ENCODE measurements at places on chromosomes 4 and X. TPM values are rescaled to one million over a fixed set of nuclear protein-coding genes. Genes with fewer than 3 reads are reported as not detected.

Gene STK26
- total RNA-seq = 56.0 TPM

Gene PPARGC1A
- total RNA-seq = not detected

- peak overlapping the region; percentile 99 for H3K4me3 ChIP-seq
- peaks cover 61% of the 10 kb centered on the region for H3K4me1 ChIP-seq
- no peak for DNase-seq
- no peaks in the 10 kb centered on the region for H3K27me3 ChIP-seq
- H3K27ac ChIP-seq = peak overlapping the region; percentile 100
Measured at GRCh38 chr4:174281901-174282300, 1.6 kb downstream of the FBXO8 start.

DNA sequence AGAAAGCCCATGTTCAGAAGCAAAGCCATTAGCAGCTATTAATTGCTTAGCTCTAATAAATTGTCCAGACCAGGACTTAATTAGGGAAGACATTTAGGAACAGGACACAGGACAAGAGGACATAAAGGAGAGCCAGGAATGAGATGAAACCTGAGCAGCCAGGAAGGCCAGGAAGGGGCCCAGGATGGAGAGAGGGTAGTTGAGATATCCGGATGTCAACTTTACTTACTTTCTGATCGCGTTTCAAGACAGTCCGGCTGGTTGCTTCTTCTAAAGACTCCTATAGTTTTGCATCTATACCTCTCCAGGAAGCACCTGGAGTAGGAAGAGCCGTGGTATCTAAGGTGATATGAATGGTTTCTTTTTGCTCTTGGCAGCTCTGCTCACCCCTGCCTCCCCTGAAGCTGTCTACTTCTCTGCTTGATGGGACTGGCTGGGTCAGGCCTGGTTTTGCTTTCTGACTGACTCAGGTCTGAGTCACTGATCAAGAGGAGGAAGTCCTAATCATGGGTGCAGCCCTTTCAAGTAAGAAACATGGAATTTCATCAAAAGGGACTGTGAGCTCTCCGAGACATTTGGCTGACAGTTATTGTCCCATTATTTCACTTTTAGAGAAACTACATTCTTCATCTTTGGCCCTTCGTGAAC is 733.3 kb downstream of the RPA4 start:
- no peaks in the 10 kb centered on the region for H3K36me3 ChIP-seq
- no peaks in the 10 kb centered on the region for H3K4me1 ChIP-seq
- DNase-seq = no peak
- no peak overlapping the region for H3K27ac ChIP-seq

DNA sequence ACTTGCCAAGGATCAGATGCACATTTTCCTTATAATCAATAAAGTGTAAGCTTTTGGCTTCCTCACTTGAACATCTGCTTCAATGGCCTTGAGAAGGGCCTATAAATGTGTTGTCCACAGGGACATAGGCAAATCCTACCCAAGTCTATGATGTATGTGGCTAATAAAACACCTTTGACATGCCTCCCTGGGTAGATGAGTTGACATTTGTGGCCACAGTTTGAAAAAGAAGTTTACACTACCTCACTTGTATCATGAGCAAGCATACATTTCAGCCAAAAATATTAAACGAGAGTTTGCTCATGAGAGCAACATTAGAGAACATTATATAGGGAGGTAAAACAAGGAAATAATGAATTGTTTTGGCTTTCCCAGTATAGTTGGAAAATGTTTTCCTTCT is 1067.7 kb downstream of the C4orf33 start:
- no peak for DNase-seq
- no peaks in the 10 kb centered on the region for H3K27me3 ChIP-seq
- no peaks in the 10 kb centered on the region for H3K4me1 ChIP-seq
- H3K4me3 ChIP-seq = no peak overlapping the region
- no peaks in the 10 kb centered on the region for H3K36me3 ChIP-seq

- H3K36me3 ChIP-seq = no peaks in the 10 kb centered on the region
- H3K27ac ChIP-seq = no peak overlapping the region
- H3K4me1 ChIP-seq = no peaks in the 10 kb centered on the region
- no peak for DNase-seq
- H3K27me3 ChIP-seq = no peaks in the 10 kb centered on the region
Measured at GRCh38 chr4:37279894-37280592, 35.5 kb downstream of the NWD2 start.
